NCI-H2029 (cell line): ENCODE measurements at places on chromosomes 2 and 18.

DNA sequence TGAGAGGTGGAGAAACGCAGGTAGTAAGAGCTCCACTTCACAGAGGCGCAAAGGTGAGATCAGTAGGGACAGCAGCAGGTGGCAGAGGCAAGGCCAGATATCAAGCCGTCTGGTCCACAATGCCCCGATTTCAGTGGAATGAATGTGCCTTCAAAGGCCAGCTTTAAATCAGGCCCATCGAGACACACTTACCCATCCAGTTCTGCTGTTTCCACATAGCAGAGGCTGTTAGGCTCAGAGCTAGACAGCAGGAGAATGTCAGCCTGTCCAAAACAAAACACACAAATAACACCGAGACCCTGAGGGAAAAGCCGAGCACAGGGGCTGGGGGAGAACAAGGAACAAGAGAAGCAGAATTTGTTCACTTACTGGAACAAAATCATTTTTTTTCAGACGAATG lies 75.8 kb upstream of the NARS1 start:
- DNase-seq: no peak

DNA sequence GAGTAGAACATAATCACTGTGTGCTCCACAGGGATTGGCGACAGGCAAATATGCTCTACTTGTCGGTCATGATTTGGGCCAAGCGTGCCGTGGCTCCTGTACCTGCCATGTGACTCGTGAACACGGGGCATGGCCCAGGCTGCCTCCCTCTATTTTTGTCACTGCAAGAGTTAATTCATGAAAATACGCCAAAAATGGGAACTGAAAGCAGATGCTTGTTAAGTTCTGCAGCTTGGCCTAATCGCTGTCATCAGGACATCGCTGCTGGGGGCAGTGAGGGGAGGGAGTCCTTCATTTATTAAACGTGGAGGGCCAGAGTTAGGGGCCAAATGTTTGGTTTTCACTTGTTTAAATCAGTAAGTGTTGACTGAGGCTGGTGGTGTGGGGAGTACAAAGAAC lies 177.8 kb downstream of the BCL2 start:
- no peak for DNase-seq

DNA sequence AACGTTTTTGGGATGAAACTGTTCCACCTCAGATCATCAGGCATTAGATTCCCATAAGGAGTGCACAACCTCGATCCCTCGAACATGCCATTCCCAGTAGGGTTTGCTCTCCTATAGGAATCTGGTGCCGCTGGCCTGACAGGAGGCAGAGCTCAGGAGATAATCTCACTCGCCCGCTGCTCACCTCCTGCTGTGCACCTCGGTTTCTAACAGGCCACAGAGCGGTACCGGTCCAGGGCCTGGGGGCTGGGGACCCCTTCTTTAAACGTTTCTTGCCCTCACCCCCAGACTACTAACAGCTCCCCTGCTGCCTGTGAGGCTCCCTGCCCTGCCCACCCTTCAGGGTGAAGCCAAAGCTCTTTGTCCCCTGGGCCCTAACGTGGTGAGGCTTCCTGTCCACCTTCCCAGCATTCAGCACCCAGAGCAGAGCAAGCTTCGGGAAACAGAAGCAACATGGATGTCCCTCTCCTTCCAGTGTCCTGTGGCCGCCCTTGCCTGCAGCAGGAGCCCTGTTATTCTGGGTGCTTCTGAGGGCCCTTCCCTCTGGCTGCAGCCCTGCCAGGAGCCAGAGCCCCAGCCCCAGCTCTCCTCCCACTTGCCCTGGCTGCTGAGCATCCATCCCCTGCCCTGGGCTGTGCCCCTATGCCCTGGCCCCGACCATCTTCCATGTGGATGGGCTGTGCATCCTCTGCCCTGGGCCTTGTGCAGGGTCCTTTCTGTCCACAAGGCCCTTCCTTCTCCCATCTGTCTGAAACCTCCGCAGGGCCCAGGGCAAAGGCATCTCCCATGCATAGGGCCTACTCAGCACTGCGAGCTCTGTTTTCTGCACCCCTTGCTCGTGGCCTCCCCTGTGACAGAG lies 140.1 kb downstream of the MBP start:
- DNase-seq: no peak

DNA sequence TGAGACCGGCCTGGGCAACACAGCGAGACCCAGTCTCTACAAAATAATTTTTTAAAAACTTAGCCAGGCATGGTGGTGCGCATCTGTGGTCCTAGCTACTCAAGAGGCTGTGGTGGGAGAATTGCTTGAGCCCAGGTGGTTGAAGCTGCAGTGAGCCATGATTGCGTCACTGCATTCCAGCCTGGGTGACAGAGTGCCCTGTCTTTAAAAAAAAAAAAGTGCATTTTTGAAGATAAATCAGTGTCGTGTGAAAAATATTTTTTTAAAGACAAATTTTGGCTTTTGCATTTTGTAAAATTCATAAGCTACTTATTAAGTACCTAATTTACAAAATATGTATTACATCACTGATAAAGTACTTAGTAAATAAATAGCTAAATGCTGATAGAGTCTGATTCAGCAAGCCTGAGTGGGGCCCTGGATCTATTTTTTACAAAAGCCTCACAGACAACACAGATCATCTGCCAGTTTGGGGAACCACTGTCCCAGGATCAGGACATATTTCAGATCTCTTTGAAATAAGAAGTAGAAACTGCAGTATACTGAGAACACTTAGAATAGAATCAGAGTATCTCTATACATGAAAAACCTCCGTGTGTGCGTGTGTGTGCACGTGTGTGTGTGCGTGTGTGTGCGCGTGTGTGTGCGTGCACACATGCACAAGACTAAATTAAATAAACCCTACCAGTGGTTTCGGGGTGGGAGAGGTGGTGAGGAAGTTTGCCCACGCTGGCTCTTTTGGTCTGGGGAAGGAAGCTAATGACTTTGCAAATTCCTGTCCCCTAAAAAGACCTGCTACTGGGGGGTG lies 61.6 kb downstream of the AAK1 start:
- no peak for DNase-seq

GRCh38 chr18:13823707-13824395 lies at the start of gene MC5R:
MC5R (plus strand) TSS chr18:13824149; CDS start chr18:13825766, 1,617 bp downstream.
- DNase-seq: no peak

- no peak for DNase-seq
These were observed 20.3 kb upstream of the KCNK3 start for GRCh38 chr2:26672112-26672817.

- DNase-seq: no peak
These were observed 110.3 kb downstream of the TAF4B start for GRCh38 chr18:26336572-26336971.

- DNase-seq: no peak
These were observed 5.5 kb downstream of the MSGN1 start for GRCh38 chr2:17821535-17822444.

DNA sequence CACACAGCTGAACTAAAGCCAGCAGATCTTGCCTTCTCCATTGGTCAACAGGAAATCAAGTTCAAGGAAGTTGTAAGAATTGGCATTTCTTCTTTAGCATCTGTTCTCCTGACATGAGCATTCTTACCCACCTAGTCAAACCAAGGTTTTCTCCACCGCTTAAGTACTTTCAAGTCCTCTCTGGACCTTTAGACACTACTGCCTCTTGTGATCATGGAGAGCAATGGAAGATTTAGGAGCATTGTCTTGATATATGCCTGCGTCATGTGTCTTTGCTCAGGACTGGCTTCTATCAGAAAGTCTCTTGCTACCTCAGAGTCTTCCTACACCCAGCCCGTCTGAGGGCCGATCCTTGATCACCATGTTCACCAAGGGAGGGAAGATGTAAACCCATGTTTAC lies 262.2 kb downstream of the PHLPP1 start:
- no peak for DNase-seq
